ENCODE measurements at places on chromosomes 4 and X.

DNA sequence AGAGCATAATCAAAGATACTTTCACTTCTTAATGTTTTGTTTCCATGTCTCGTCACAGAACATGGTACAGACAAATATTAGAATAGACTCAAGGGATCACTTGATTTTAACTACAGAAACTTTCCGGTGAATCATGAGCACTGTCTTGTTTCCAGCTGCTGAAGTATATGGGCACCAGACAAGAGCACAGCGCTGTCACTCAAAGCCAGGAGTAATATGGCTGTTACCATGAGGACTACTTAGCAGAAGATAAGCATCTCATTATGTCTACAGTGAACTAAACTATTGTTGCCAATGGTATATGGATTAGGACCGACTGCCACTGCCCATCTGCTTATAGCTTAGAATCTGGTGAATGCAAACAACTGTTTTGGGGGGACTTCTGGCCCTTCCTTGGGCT, 34.3 kb downstream of the MECP2 start:
- no peak for DNase-seq

DNA sequence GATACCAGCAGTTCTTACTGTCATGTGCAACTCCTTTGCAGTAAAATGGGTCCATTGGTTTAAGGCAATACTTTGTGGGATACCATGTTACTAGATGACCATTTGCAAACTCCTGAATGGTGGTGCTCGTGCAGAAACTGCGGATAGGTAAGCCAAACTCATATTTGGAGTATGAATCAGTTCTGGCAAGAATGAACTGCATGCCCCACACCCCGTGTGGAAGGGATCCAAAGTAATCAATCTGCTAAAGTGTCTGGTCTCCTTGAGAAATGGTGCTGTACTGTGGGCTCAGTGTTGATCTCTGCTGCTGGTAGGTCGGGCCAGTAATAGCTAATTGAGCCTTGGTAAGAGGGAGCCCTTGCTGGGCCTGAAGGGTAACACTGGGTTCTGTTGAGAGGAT, 4.2 kb upstream of the TAB3 start:
- DNase-seq: no peak

GRCh38 chr4:8167815-8168214, 9.2 kb upstream of the ABLIM2 start:
- DNase-seq: no peak

DNA sequence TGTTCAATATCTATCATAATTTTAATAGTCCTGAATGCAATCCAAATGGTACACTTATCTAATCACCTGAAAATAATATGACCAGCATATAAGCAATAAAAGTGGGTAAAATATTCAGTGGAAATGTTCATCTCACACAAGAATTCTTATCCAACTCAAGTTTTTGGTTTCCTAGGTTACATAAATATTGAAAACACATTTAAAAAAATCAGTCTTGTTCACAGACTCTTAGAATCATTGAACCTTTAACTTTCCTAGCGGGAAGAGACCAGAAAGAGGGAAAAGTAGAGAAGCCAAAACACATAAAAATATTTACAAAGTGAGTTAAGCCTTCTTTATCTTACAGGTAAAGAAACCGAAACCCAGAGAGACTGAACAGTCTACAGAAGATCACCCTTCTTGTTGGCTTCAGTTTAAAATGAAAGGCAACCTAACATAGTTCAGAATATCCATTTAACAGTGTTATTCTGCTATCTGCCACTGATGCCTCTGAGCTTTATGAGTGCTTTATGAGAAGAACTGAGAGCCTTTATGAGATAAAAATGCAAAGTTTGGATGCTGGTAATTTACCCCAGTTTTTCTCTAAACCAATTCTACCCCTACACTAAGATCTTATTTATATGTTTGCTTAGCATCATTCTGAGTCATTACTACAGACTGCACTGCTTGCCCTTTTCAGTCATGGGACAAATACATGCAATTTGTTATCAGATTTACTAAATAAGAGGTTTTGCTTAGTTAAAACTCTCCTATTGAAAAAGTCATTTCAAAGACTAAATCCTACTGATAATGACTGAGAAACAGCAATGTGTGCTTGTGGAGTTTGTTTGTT, 453.3 kb upstream of the INTU start:
- DNase-seq: no peak

- no peak for DNase-seq
Measured at GRCh38 chrX:148556498-148556897, 56.1 kb downstream of the AFF2 start.

GRCh38 chr4:12889054-12889453, 595.1 kb downstream of the RAB28 start:
- no peak for DNase-seq

DNA sequence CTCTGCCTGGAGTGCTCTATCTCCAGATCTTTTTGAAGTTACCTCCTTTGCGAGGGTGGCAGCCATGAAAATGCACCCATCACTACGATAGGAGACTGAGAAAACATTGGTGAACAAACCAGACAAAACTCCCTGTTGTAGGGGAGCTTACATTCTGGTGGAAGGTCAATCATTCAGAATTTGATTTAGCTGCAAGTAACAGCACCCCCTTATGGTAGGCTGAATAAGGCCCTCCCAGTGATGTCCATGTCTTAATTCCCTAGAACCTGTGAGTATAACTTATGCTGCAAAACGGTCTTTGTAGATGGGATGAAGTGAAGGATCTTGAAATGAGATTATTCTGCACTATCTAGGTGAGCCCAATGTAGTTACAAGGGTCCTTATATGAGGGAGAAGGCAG, 5.6 kb upstream of the TEC start:
- no peak for DNase-seq

DNA sequence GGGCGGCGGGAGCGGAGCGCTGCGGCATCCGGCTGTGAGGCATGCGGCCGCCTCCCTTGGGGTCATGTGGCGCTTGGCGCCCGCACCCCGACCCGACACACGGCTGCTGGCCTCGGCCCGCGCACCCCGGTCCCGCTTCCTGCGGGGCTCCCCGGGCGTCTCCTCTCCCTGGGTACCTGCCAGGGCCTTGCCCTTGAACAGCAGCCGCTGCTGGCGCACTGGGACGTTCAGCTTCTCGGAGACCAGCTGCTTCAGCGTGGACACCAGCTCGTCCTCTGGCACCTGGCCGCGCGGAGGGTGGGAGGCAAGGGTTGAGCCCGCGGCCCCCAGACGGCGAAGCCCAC, 391 bp downstream of the UBL4A start:
- DNase-seq: no peak

DNA sequence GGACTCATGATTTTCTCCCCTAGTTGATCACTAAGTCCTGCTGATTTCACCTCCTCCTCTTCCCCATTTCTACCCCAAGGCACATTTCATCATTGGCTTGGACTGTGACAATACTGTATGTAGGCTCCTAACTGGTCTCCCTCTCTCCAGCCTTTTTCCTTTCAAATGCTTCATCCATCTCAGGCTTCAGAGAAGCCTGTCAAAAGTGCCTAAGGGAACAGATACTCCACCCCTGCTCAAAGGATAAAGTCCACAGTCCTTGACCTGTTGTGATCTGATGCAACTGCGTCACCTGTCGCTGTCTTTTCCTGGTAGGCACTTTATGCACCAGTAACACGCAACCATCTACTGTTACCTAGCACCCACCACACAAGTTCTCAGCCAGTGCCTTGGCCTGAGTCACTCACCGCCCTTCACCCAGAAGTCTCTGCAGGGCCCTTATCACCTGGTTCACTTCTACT, 12.8 kb downstream of the SCARB2 start:
- DNase-seq: no peak

DNA sequence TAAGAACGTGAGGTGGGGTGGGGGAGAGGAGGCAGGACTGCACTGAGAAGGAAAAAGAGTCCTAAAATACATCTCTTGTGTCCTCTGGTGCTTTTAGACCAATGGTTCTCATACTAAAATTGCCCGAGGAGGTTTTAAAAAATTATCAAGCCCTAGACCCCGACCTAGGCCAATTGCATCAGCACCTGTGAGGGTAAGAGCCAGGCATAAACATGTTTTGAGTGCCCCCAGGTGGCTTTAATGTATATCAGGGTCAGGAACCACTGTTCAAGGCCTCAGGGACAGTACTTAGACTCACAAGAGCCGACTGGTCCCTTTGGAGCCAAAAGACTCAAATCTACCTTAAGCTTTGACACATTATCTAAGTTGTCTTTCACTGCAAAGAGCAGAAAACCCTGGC, 37.5 kb upstream of the TMEM150C start:
- DNase-seq: no peak

- no peak for DNase-seq
Measured at GRCh38 chr4:98394134-98394533, 132.9 kb downstream of the RAP1GDS1 start.
